ENCODE measurements at places on chromosomes 4 and X. TPM values are rescaled to one million over a fixed set of nuclear protein-coding genes. Genes with fewer than 3 reads are reported as not detected.

Gene MFAP3L
- total RNA-seq: 4.8 TPM

Gene FGFBP1
- 52.1 TPM for total RNA-seq

Gene JCHAIN
- total RNA-seq: 92.6 TPM

Gene PNCK
- not detected for total RNA-seq

Gene GAGE13
- total RNA-seq: not detected

Gene MAGEA12
- total RNA-seq: not detected

Measured in left lung (tissue), 14 donors.